ENCODE measurements at places on chromosomes 7 and 10.
A peak's percentile ranks its signal among the peaks of the same experiment; 100 is the strongest.

DNA sequence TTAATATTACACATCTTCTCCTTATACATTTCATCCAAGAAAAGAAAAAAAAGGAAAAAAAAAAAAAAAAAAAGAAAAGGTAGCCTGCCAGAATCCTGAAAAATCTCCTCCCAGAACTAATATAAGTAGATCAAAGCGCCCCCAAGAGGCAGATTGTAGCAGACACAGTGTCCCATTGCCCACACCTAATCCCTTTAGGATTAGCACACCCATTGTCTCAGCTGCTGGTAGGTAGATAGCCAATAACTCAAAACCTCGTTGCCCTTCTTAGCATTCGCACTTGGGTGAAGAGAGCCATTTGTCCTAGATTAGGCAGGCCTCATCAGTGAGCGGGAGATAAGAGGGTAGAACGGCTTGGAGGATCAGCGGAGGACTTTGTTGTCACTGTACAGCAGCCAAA is 100.2 kb upstream of the SORCS1 start:
- DNase-seq = no peak

DNA sequence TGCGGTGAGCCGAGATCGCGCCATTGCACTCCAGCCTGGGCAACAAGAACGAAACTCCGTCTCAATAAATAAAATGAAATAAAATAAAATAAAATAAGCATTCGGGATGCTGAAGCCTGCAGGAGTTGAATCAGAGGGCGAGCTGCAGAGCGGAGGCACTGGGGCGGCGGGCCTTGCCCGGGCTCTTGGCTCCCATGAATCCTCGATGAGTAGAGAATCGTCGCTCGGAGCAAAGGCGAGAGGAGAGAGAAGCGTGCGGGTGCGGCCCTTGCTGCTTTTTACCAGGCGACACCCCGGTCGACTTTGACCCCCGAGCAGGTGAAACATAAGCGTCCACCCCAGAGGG is 168.3 kb downstream of the UBE2H start:
- DNase-seq = no peak

DNA sequence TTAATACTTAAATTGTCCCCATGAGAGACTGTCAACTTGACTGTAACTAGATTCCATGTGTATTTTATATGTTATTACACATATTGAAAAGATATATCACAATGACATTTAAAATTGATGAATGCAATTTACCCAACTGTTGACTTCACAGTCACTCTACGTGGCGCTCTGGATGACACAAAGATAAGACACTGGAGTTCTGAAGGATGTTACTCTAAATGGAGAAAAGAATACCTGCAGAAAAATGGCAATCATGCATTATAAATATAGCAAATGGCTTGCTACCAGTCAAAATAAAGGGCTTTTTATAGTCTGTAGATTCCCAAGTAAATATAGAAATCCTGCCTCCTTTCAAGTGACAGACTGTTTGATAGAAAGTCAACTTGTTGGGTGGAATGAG is 143.6 kb upstream of the KLF6 start:
- DNase-seq = no peak

GRCh38 chr10:64430690-64431323 is 909.6 kb downstream of the REEP3 start:
- no peak for DNase-seq

DNA sequence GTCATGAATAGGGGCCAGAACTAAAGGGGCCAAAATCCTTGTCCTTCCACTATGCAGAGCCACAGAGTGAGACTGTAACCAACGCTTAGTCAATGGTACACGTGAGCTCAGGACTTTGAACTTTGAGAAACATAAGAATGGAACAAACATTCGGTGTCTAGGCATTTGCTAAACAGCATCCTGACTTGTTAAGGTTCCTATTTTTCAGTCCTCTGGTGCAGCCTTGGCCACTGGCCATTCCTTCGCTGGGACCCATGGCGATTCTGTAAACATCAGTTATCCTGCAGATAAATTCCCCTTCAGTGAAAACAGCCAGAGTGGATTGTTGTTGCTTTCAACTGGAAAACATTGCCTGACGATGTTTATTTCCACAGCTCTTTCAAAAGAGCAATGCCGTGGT is 266.8 kb downstream of the SORCS1 start:
- no peak for DNase-seq

DNA sequence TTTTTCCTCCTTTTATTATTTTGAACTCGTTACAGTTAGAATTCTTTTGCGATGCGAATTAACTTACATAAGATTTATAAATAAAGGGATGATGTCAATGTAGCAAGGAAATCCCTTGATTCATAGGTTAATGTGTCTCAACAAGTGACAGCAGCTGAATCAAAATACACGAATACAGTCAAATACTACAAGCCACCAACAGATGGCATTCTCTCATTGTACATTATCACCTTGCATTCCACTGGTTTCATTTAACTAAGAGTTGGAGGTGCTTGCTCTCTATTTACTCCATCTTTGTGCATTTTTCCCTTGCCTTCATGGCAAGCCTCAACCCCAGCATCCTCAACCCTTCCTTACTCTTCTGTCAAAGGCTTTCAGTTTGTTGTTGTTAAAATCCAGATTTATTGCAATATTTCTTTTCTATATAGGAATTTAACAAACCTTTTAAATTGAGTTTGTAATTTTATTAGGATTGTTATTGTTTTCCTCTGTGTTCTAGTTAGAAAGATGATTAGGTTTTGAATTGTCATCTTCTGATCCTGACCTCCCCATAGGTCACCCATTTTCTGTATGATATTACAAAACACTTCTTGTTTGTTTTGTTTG is 78.3 kb downstream of the SLC25A40 start:
- peak; percentile 18 for DNase-seq

- DNase-seq = peak; percentile 75
Measured at GRCh38 chr10:29734962-29735627, 100.3 kb upstream of the SVIL start.

DNA sequence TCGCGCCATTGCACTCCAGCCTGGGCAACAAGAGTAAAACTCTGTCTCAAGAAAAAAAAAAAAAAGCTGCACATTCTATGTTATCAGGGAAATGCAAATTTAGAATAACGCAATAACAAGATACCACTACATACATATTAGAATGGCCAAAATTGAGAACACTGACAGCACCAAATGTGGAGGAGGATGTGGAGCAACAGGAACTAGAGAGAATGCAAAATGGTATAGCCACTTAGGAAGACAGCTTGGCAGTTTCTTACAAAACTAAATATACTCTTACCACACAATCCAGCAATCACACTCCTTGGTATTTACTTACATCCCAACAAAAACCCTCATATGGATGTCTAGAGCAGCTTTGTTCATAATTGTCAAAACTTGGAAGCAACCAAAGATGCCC is 76.8 kb downstream of the ALOX5 start:
- no peak for DNase-seq

DNA sequence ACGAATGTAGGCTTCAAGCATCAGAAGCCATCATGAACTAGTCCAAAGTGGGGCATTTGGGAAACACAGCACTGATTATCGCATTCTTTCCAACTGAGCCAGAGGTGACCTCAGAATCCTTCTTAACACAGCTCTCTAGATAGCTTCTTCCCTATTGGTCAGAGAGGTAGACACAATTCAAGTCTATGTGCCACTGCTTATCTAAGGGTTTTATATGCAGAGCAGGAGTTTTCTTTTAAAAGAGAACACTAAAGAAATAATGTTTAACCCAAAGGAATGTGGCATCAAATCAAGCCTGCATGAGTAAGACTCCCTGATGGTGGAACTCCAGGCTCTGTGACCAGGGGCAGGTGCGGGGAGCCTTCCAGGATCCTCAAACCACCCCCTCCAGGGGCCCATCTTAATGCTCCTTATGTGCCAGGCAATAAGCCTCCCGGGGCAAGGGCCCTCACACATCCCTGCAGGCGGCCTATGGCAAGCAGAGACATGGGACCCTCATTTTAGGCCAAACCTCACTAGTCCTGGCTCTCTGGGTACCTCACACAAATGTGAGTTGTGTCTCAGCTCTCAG is 13.8 kb downstream of the HSPA12A start:
- no peak for DNase-seq

GRCh38 chr7:48847917-48848316 is 76.4 kb upstream of the CDC14C start:
- DNase-seq = no peak

DNA sequence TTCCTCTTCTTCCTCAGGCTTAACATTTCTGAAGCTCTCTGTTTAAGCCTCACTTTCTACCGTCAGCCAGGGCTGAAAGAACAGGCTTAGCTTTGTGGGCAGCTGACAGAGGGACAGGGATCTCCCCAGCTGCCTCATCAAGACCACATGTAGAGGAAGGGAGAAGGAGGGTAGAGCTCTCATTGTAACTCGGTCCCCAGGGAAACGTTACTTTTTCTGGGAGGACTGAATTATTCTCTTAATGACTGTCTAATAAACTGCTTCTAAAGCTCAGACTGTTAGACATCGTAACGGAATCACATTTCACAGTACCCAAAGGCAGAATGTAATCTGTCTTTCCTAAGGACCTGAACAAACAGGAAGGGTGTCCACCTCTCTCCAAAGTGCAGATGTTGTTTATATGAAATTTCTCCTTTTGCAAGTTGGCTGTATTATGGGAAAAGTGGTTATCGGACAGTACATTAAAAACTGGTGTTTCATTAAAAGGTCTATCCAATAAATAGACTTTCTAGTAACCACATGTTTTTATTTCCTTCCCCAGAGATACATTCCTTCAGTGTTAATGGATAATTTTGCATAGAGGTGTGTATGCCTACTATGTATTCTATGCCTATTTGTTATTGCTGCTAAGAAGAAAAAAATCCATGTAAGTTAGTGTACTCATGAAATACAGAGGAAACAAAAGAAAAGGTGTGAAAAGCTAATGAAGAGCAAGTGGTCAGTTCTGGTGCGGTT is 144.2 kb downstream of the CTTNBP2 start:
- DNase-seq = no peak

- DNase-seq = peak; percentile 74
Measured at GRCh38 chr7:31883761-31884164, 186.4 kb downstream of the PDE1C start.

DNA sequence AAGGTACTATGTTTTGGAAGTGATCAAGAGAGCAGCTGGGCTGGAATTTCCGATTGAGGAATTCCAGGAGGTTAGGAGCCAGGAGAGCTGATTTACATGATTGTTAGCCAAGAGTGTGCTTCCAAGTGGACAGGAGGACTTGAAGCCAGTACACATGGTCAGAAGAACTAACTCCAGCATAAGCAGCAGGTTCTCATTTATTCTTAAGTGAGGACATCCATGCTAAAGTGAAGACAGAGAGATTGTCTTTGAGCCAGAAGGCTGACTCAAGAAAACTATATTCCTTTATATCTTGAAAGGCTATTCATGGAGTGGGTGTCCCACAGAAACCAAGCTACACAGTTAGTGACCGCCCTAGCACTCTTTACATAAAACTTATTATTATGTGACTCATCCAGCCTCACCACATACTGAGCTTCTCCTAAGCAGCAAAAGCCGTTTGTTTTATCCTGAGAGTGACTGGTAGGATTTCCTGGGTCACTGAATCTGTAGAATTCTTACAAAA is 56.7 kb upstream of the SEMA3A start:
- DNase-seq = peak; percentile 15

DNA sequence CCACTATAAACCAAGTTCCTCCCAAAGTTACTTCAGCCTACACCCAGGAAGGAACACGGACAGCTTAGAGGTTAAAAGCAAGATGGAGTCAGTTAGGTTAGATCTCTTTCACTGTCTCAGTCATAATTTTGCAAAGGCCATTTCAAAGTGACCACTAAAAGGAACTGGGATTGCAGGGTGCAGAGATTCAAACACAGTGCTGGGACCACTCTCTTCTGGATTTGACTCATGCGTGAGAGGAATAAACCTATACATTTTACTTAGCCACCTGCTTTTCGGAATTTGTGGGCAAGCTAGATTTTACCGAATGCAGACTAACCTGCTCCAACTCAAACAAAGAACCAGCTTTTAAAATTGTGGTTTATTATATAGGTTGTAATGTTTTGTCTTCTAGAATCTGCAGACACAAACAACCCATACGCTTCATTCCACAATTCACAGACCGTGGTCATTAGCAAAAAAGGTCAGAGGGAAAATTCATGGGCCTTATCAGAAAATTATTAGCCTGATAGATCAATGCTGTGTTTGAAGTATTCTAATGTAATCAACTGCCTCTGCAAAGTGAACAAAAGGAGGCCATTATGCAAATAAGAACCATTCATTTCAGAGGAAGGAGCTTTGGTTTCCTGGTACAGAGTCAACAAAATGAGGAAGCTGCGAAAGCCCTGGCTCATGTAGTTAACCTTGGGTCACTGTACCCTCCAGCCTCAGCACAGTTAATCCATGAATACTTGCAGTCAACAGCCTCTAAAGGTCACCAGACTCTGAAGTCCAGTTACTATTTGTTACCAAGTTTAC is 342.7 kb upstream of the KLF6 start:
- DNase-seq = peak; percentile 83

- no peak for DNase-seq
Measured at GRCh38 chr10:12417331-12417730, 68.0 kb downstream of the CAMK1D start.

GRCh38 chr10:60236869-60237524 is 152.7 kb downstream of the ANK3 start:
- DNase-seq = peak; percentile 88

DNA sequence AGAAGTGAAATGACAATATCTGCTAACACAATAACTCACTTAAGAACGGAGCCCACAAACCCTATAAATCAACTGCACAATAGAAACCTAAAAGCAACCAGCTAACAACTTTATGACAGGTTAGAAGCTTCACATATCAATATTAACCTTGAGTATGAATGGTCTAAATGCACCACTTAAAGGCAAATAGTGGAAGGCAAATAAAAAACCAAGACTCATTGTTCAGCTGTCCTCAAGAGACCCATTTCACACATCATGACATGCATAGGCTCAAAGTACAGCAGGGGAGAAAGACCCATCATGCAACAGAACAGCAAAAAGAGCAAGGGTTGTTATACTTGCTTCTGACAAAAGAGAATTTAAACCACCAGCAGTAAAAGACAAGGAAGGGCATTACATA is 46.8 kb downstream of the CDC14C start:
- no peak for DNase-seq

- no peak for DNase-seq
Measured at GRCh38 chr7:102888561-102889233, 24.1 kb upstream of the LRRC17 start.

DNA sequence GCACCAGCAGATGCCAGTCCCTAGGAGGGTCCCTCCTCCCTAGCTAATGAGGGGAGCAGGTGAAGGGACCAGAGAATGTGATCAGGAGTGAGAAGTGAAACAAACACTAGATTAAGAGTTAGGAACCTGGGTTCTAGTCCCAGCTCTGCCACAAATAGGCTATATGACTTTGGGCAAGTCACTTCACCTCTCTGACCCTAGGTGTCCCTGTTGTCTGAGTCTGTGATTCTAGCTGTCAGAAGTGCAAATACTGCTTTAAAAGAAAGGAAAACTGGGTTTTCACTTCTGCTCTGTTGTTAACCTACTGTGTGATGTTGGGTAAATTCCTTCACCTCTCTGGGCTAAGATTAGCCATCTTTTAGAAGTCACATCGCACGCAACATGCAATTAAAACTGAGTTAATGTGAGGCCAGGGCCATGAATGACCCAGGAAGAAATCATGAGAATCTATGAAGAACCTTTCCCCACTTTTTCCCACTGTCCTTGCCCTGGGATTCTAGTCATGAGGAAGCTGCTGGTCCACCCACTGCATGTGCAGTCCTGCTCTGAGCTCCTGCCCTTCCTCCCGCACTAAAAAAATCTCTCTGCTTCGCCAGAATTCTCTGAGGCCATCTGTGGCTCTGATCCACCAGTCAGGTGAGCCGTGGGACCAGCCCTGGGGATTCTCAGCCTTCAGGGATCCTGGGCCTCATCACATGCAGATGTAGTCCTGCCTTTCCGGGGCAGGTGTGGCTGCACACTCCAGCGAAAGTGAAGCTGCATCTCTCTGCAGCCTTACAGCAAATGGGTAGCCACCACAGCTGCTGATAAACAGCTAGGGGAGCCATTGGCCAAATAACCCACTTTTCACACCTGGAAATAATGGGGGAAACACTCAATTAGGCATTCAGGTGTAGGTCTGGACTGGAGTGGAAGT is 181.7 kb downstream of the PLXNA4 start:
- peak; percentile 10 for DNase-seq

Measured in CD14-positive monocyte (primary cell).